ENCODE measurements at places on chromosomes 13 and 19. TPM values are rescaled to one million over a fixed set of nuclear protein-coding genes. Genes with fewer than 3 reads are reported as not detected.

DNA sequence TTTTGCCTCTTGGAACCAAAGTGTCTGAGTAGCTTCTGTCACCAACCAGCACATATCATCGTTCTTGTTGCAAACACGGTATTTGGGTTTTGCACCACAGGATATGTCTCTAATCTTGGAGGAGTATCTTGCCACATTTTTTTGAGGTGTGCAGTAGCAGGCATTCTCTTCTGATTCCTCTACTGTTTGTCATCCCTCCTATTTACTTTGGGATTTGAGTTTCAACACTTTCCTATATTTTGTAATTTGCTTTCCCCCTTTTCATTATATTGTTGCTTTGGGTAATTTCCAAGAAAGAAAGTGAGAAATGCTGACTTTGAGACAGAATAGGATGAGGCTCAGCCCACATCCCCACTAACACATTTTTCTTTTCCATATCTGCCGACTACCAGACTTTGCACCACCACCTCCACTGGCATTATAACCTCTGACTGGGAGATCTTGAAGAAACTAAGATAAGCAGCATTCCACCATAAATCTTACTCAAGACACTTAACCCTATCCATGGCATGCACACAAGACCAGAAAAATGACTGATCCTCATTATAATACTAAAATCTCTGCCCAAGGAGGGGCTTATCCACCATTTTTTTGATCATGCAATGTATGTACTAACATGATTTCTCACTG, 12.0 kb upstream of the DZIP1 start:
- H3K36me3 ChIP-seq, result no peaks in the 10 kb centered on the region
- DNase-seq, result no peak
- no peaks in the 10 kb centered on the region for H3K4me1 ChIP-seq

DNA sequence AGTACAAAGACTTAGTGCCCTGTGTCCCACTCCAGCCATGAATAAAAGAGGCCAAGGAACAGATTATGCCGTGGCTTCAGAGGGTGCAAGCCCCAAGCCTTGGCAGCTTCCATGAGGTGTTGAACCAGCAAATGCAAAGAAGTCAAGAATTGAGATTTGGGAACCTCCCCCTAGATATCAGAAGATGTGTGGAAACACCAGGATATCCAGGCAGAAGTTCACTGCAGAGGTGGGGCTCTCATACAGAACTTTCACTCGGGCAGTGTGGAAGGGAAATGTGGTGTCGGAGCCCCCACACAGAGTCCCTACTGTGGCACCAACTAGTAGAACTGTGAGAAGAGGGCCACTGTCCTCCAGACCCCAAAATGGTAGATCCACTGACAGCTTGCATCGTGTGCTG, 2421.4 kb downstream of the PCDH9 start:
- no peaks in the 10 kb centered on the region for H3K4me1 ChIP-seq
- no peak overlapping the region for H3K27ac ChIP-seq
- no peaks in the 10 kb centered on the region for H3K36me3 ChIP-seq
- H3K27me3 ChIP-seq, result no peaks in the 10 kb centered on the region
- no peak for DNase-seq
- no peak overlapping the region for H3K4me3 ChIP-seq

GRCh38 chr19:1243768-1244692, 2.5 kb downstream of the ATP5F1D start:
- peaks cover 7% of the 10 kb centered on the region for H3K27me3 ChIP-seq
- H3K4me3 ChIP-seq, result no peak overlapping the region
- DNase-seq, result peak; percentile 89
- H3K27ac ChIP-seq, result no peak overlapping the region
- H3K36me3 ChIP-seq, result no peaks in the 10 kb centered on the region

GRCh38 chr13:81133066-81133465, 792.1 kb upstream of the SPRY2 start:
- DNase-seq, result no peak
- no peaks in the 10 kb centered on the region for H3K36me3 ChIP-seq
- H3K4me1 ChIP-seq, result peaks cover 6% of the 10 kb centered on the region
- no peak overlapping the region for H3K27ac ChIP-seq

DNA sequence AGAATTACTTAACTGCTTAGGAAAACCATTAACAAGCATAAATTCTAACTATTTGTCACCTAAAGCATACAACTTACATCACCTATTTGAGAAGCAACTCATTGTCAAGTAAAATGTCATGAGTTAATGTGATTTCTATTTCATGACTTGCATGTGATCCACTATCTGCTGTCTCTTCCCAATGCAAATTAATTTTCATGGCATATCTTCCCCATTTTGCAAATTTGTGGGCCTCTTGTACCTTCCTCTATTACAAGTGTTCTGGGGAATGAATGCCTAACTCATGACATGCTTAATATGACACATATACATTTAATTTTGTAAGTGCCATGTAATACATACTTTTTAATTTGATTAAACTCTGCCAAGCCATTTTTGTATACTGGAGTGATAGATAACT, 81.1 kb upstream of the EDNRB start:
- H3K4me1 ChIP-seq, result no peaks in the 10 kb centered on the region
- no peak overlapping the region for H3K4me3 ChIP-seq
- no peaks in the 10 kb centered on the region for H3K27me3 ChIP-seq
- no peak overlapping the region for H3K27ac ChIP-seq
- DNase-seq, result no peak
- H3K36me3 ChIP-seq, result no peaks in the 10 kb centered on the region

DNA sequence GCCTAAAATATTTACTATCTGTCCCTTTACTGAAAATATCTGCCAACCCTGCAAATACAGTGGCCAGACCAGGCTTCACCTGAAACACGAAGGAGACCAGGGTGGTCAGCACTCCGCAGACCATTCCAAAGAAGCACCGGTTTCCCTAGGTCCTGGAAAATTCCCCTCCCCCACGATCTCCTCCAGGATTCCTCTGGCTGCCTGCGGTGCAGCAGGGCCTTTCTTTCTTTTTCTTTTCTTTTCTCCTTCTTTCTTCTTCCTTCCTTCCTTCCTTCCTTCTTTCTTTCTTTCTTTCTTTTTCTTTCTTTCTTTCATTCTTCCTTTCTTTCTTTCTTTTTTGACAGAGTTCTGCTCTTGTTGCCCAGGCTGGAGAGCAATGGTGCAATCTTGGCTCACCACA, 152.7 kb downstream of the USP12 start:
- H3K27me3 ChIP-seq, result no peaks in the 10 kb centered on the region
- H3K4me3 ChIP-seq, result no peak overlapping the region
- H3K36me3 ChIP-seq, result no peaks in the 10 kb centered on the region
- H3K27ac ChIP-seq, result no peak overlapping the region

GRCh38 chr13:48910686-48911085, 65.0 kb upstream of the FNDC3A start:
- H3K27me3 ChIP-seq, result no peaks in the 10 kb centered on the region
- no peak for DNase-seq
- H3K36me3 ChIP-seq, result no peaks in the 10 kb centered on the region
- no peak overlapping the region for H3K4me3 ChIP-seq
- H3K4me1 ChIP-seq, result no peaks in the 10 kb centered on the region

- no peaks in the 10 kb centered on the region for H3K36me3 ChIP-seq
- H3K4me1 ChIP-seq, result peaks cover 96% of the 10 kb centered on the region
- H3K27ac ChIP-seq, result peak overlapping the region; percentile 98
Observed at GRCh38 chr13:99724633-99725517, 223.6 kb downstream of the TM9SF2 start.

- no peaks in the 10 kb centered on the region for H3K27me3 ChIP-seq
- no peak overlapping the region for H3K27ac ChIP-seq
- H3K4me1 ChIP-seq, result no peaks in the 10 kb centered on the region
- H3K36me3 ChIP-seq, result no peaks in the 10 kb centered on the region
- H3K4me3 ChIP-seq, result no peak overlapping the region
Observed at GRCh38 chr19:12647490-12648071, 19.0 kb downstream of the MAN2B1 start.

GRCh38 chr19:18484992-18485391, 36.9 kb downstream of the ELL start:
- H3K27me3 ChIP-seq, result no peaks in the 10 kb centered on the region
- no peaks in the 10 kb centered on the region for H3K4me1 ChIP-seq
- no peak overlapping the region for H3K27ac ChIP-seq
- DNase-seq, result no peak

DNA sequence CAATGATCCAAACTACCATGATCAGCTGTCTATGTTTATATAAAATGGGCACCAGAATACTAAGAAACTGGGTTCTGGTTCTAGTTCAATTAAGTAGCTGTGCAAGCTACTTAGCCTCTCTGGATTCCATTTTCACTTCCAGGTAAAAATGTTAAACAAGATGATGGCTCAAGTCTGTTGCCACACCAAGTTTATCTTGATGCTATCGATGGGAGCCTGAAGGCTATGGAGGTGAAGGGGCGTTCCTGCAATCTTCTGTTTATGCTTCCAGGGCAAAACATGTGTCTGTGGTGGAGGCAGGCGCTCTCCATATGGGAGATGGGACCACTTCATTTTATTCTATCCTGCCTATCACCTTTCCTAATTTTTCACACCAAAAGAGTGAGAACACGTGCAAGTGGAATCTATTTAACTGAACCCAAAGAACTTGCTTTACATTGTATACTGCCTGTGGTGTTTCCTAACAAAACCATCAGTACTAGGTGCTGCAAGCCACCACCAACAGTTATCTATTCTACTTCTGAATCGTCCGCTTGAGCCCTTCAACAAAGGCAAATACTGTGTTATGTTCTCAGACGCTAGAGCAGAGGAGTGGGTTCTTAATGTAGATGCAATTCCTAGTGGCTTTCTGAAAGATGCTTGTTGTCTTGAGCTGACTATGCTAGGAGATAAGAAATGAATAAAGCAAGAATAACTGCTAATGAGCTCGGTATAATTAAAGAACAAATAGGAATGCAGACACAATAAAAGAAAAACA, 70.9 kb downstream of the DOCK9 start:
- H3K27ac ChIP-seq, result no peak overlapping the region
- H3K4me1 ChIP-seq, result peaks cover 8% of the 10 kb centered on the region
- DNase-seq, result no peak

DNA sequence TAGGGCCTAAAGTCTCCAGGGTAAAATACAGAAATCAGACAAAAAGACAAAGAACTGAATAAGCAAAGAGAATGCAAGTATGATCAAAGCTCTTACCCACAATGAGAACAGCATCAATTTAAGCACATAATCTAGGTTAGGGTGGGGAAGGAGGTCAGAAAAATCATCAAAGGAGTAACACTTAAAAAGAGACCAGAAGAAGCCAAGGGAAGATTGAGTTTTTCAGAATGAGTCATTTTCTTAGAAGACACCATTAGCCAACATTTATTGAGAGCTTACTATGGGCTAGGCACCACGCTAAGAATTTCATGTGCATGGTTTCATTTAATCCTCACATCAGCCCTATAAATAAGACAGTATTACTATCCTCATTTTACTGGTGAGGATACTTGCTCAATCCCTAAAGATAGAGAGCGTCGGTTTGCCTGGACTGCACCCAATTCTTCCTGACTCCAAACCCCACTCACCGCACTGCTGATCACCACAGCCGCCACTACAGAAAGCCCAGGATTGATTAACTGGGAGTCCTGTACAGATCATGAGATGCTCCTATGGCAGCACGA, 1.7 kb upstream of the SHISA2 start:
- H3K4me1 ChIP-seq, result peaks cover 6% of the 10 kb centered on the region
- H3K27me3 ChIP-seq, result peaks cover 4% of the 10 kb centered on the region
- DNase-seq, result no peak

GRCh38 chr19:50889638-50890037, 16.4 kb downstream of the KLK2 start:
- H3K4me1 ChIP-seq, result no peaks in the 10 kb centered on the region
- no peak overlapping the region for H3K27ac ChIP-seq
- H3K27me3 ChIP-seq, result peaks cover 59% of the 10 kb centered on the region
- DNase-seq, result no peak

DNA sequence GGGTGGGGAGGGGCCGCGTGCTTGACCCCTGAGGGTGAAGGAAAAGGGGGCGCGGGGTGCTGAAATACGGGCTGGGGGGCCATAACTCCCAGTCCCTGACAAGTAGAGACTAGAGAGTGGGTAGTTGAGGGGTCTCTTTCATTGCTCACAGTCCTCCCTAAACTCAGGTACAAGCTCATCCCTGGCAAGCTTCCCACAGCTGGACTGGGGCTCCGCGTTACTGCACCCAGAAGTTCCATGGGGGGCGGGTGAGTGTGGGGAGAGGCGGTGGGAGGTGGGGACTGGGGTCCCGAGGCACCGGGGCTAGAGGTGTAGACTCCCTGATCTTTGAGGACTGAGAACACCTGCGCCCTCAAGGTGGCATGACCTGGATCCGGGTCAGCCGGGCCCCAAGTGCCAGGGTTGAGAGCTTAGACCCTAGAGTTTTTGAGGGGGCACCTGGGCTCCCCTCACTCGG, 1.3 kb downstream of the ETV2 start:
- peaks cover 25% of the 10 kb centered on the region for H3K4me1 ChIP-seq
- peak overlapping the region; percentile 56 for H3K4me3 ChIP-seq
- peak; percentile 15 for DNase-seq
- peaks cover 15% of the 10 kb centered on the region for H3K27me3 ChIP-seq
- no peak overlapping the region for H3K27ac ChIP-seq
- H3K36me3 ChIP-seq, result no peaks in the 10 kb centered on the region

DNA sequence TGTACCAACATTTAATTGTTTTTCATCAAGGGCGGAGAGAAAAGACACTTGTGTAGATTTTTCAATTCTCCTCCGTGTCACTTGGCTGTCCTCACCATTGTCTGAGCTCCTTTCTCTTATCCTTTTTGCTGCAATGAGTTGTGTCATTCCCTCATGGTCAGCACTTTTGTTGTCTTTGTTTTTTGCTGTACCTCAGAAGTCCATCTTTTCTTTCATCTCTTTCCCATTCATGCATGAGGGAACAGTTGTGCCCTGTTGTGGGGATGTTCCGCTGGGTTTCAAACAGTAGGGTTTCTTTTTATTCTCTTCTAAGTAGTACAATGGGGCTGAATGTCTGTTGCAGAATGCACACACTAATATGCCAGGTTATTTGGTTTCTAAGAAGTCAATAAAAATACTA, 222.6 kb downstream of the TM9SF2 start:
- peak; percentile 66 for DNase-seq
- peak overlapping the region; percentile 4 for H3K4me3 ChIP-seq
- no peaks in the 10 kb centered on the region for H3K27me3 ChIP-seq
- H3K36me3 ChIP-seq, result no peaks in the 10 kb centered on the region
- peak overlapping the region; percentile 98 for H3K27ac ChIP-seq
- peaks cover 91% of the 10 kb centered on the region for H3K4me1 ChIP-seq

DNA sequence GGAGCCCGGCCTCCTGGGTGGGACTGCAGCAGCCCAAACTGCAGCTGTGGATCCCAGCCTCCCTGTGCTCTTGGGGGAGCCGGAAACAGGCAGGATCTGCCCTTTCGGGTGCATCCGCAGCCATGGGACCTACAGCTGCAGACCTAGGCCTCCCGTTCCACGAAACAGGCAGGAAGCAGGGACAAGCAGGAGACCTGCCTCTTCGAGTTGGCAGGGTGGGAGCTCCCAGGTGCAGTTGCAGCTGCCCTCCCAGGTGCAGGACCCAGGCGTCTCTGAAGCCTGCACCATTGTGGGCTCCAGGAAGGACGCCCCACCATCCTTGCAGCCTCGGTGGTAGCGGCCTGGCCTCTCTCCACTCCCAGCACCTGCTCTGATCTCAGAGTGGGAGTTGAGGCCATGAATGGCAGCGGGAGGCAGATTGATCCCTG, 189.0 kb upstream of the KLHL1 start:
- H3K27me3 ChIP-seq, result no peaks in the 10 kb centered on the region

GRCh38 chr13:109332506-109333499, 453.6 kb downstream of the IRS2 start:
- no peak for DNase-seq
- H3K27ac ChIP-seq, result no peak overlapping the region
- H3K36me3 ChIP-seq, result no peaks in the 10 kb centered on the region

Gene KIR2DL4
- total RNA-seq, result not detected

Gene PAK4
- 9.7 TPM for total RNA-seq

Gene MUC16
- total RNA-seq, result 0.07 TPM

Gene ZNF681
- total RNA-seq, result 11.4 TPM

Gene CABP5
- total RNA-seq, result not detected

Gene IGFL1
- not detected for total RNA-seq

Gene ZNF569
- 31.6 TPM for total RNA-seq

Gene FLT3LG
- total RNA-seq, result 0.96 TPM

Gene TMEM145
- total RNA-seq, result 6.6 TPM

Measured in neural progenitor cell (in vitro differentiated cells).